ELR (cell line): ENCODE measurements at places on chromosomes 1 and 21.
A peak's percentile ranks its signal among the peaks of the same experiment; 100 is the strongest.

DNA sequence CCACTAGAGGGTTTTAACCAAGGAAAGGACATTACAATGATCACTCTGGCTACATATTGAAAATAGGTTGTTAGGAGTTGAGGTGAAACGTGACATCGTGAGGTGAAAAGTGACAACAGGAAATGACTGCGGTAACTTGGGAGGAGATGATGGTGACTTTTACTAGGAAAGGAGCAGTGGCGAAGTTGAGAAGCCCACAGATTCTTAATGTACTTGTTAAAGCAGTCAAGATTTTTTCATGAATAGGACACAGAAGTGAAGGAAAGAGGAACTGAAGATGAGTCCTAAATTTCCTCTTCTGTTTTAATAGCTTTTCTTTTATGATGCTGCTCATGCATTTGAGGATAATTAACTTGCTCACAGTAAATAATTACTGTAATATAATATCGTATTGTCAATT lies 59.5 kb downstream of the OMA1 start:
- no peak for DNase-seq

DNA sequence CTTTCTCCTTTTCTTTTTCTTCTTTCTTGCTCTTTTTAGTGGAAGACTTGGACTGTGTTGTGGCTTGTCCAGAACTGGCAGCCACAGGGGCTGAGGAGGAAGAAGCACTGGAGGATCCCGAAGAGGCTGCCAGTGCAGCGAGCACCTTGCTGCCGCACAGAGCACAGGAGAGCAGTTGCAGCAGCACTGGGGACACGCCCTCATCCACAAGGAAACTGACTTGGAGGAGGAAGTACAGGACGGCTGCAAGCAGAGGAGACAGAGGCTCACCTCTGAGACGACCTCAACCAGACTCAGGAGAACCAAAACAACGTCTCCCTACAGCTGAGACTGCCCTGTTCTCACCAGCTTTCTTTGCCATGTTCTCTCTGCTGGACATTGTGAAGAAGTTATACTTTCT lies 88.9 kb downstream of the UBR4 start:
- no peak for DNase-seq

- no peak for DNase-seq
These were observed 68.4 kb upstream of the CHRM3 start for GRCh38 chr1:239317948-239318347.

DNA sequence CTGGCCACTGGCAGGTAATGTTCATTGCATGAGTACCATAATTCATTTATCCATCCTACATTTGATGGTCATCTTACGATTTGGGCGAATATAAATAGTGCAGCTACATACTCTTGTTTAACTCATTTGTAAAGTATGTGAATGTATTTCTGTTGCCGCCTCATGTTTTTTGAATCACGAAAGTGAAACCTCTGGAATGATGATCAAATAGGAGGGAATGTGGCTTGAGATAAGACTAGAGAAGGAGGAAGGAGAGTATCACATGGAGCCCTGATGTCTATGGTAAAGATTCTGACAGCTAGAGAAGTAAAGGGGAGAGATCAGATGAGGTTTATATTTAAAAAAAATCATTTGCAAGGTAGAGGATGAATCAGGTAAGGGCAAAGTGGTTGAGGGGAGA lies 8.0 kb downstream of the MRPS14 start:
- peak; percentile 86 for DNase-seq

DNA sequence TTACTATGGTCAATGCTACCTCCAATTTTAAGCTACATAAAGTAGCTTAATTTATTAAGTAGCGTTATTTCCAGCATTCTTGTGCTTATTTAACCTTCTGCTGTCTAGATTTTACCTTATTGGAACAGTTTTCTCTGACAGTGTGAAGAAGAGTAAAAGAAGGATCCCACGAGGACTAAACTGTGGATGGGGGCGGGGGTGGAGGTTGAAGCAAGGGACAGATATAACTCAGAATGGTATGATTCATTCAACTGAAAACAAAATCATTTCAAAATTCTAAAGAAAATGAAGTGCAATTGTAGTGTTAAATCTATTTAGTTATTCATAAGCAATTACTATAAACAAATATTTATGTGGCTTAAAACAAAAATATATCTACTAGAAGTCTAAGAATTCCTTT lies 11.5 kb upstream of the VAV3 start:
- no peak for DNase-seq

- DNase-seq, result peak; percentile 19
These were observed 282 bp downstream of the RSPH1 start for GRCh38 chr21:42495765-42496119.

- DNase-seq, result no peak
These were observed 1144.6 kb upstream of the TMPRSS15 start for GRCh38 chr21:19547951-19548840.

DNA sequence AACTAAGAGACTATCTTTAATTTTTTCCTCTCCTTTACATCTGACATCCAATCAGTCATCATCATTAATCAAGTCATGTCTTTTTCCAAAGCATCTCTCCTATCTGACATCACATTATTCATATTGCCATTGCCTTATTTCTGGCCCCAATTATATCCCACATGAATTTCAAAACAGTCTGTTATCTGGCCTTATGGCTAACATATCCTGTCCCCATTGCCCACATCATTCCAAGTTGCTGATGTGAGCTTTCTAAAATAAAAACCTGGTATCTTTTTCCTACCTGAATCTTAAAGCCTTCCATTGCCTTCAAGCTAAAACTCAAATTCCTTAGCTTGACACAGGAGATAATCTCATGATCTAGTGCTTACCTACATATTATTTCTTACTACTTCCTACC lies 283.9 kb downstream of the LRRC40 start:
- DNase-seq, result no peak

DNA sequence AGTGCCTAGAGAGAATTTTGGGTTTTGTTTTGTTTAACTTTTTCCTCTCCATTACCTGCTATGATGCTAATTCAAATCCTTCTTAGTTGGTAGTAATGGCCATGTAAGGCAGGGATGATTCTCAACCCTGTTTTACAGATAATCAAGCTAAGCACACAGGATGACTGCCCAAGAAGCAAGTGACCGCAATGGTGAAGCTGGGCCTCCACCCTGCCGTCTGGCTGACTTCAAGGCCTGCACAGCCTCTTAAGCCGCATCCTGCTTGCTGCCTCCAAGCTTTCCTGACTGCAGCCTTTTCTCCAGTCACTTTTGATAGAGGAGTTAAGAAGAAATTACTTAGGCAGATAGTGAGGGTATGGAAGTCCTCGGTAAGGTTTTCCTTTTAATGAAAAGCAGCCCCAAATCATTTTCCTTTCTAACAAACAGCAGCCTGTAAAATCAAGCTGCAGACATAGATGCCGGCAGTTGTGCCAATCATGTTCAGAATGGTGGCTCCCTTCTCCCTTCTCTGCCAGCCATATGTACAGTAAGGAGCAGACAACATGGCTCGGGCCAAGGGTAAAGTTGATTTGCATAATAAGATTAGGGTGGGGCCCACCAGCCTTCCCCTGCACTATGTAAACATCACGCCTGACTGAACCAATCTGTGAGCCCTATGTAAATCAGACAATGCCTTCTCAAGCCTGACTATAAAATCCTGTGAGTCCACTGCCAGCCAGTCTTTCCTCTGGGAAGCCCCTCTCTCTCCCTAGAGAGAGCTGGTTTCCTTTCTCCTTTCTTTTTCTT lies 8.8 kb upstream of the CTBS start:
- peak; percentile 31 for DNase-seq

DNA sequence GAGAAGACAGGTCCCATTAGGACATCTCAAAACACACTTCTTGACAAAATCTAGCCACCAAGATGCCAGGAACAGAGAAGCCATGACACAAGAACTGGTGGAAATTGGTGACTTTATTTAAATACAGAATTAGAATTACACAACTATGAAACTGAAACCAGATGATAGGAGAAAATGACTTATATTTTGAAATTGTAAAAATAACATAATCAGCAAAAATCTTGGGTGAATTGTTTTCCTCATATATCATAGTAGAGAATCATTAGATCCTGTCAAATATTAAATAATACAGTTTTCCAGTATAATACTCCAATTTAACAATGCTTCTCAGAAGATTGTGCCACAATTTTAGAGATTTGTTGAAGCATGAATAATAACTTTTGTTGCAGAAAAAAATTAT lies 81.5 kb upstream of the MROH9 start:
- no peak for DNase-seq

DNA sequence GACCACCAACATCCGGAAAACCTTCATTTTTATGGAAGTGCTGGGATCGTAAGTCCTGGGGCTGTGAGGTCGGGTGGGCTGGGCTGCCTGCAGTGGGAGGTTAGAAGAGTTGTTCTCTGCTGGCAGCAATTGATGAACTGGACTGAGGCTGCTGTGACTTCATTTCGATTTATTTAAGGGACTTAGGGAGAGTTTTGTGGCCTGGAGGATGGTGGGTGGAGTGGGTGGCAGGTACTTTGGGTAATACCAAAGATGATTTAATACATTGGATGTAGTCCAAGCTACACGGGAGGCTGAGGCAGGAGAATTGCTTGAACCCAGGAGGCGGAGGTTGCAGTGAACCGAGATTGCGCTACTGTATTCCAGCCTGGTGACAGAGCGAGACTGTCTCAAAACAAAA lies 11.5 kb downstream of the CAMK1G start:
- no peak for DNase-seq

- DNase-seq, result peak; percentile 60
These were observed 21.3 kb upstream of the PKP1 start for GRCh38 chr1:201261771-201262547.

DNA sequence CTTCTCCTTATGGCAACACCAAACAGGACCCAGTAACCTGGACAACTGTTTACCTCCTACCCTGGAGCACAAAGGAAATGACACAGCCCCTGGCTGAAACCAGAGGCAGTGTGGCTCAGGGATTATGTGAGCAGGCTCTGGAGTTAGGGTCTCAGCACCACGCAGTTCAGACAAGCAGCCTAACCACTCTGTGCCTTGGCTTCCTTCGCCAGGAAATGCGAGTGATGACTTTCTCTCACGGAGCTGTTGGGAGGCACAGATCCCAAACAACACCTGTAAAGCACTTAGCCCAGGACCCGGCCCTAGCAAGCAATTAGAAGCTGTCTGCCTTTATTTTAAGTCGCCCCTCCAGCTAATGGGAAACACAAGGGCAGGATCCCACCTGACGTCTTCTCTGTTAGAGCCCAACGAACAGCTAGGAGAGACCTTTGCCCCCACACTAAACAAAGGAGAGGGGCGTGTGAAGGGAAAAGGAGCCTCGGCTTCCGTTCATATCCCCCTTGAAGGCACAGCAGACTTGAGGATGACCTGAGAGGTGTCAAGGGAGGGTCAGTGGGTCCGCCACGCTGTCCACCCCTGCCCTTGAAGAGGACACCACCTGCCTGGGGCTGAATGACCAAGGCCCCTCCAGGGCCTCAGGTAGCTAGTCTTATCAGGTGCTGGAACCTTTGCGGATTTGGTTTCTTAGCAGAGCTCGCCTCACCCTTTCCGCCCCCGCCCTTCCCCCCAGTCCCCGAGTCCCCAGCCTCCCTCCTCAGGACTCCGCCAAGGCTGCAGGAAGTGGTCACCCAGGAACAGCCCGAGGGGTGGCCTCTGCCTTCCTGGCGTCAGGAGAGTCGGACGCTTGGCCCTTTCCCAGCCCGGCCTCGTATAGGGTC lies 860 bp downstream of the TMEM63A start:
- DNase-seq, result peak; percentile 73

DNA sequence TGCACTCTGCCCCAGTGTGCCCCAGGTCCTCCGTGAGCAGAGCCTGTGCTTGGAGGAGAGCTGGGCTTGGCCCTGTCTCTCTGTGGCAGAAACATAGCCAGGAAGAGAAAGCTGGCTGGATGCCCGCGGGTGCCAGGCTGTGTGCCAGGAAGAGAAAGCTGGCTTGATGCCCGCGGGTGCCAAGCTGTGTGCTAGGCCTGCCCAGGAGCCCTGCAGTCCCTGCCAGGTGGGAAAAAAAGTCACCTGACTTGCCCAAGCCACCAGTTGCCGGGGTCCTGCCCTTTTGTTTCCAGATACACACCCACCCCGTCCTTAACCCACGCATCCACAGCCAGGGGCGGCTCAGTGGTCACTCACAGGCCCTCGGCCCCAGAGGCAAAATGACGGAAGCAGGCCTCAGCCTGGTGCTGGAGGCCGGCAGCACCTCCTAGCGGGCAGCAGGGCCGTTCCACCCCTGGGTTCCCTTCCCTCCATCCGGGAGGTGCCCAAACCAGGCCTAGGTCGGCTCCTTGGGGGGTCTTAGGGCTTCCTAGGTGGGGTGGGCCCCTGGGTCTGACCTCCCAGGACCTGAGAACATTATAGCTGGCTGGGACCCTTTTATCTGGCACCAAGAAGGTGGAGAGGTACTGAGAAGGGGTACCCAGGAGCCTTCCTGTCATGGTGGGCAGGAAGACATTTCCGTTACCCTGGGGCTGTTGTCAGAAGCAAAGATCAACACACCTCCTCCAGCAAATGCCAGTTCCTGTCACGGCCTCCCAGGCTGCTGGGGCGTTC lies 9.1 kb downstream of the ITGB2 start:
- DNase-seq, result no peak

DNA sequence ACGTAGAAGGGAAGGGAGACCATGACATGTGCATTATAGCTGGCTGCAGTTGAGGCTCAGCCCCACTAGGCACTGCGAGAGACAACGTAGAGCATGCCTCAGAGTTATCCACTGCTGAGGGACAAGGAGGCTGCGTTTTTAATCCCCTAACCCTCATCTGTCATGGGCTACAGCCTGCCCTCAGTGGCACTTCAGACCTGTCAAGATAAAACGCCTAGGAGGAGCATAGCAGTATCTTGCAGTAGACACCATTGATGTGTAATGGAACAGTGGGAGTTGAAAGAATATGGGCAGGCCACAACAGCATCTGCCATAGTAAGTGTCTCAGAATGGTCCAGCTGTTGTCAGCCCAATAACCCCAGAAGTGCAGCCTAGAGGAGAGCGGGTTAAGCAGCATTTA lies 307.0 kb upstream of the PTBP2 start:
- DNase-seq, result no peak

DNA sequence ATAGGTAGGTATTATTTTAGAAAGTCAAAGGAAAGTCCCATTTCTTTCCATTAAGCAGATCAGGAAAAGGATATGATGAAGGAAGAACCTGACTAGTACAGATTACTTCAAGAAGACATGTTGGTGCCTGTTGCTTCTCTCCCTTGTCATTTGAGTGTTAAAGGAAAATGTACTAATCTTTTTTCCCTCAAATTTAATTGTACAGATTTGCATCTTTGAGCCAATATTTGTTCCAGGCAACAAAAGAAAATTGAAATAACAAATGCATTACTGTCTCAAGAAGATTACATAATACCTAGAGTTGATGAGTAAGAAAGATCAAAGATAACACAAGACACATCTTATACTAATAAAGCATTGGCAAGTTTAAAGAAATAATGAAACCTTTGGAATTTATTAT lies 566.9 kb upstream of the ZP4 start:
- DNase-seq, result peak; percentile 54
